Pulmonary artery endothelial cell (primary cell): ENCODE measurements at places on chromosomes 6 and 20.

DNA sequence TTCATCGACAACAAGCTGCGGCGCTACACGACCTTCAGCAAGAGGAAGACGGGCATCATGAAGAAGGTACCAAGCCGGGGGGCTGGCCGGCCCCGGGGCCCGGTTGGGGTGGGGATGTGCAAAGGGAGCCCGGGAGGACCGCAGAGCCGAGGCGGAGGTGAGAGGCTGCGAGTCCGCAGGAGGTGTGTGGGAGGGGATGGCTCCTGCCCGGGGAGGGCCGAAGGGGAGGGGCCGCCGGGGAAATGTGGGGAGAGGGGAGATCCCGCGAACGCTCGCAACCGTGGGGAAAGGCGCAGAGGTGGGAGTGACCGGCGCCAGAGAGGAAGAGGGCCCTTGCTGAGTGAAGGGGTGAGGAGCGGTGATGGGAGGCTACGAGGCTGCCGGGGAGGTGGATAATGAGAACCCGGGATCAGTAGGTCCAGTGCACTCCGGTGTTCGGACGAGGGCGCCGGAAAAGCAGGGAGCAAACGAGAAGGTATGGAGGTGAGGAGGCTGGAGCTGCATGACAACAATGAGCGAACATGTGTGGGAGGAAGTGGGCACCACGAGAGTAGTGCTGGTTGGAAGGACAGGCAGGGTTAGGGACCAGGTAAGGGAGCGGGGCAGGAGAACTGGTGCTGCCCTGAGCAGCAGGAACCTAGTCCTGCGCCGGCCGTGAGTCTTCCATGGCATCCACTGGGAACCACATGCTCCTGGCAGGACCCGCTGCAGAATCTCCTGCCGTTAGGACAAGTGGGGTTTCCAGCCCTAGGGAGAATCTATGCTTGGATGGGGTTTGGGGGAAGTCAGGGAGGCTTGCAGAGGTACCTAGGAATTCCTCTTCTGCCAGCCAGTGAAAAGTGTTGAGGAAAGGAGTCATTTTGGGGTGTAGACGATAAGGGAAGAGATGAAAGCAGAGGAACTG, 1.3 kb downstream of the SRF start:
- no peak for DNase-seq

GRCh38 chr6:162864911-162865310, 137.1 kb downstream of the PACRG start:
- DNase-seq = no peak

DNA sequence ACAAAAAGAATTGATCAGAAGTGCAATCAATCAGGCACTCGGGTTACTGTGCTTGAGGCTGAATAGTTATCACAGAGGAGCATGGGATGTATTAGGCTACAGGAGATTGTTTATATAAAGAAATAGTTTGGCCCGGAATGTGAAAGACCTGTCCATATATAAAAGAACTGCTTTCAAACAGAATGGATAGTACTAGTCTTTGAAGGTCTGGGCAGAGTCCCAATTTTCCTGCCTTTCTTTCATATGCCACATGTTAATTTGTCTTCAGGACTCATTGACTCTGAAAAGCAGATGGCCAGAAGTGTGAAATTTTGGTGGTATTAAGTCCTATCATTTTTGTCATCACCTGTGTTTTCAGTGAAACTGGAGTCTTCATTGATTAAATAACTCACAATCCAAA, 314.5 kb downstream of the EYA4 start:
- DNase-seq = no peak

GRCh38 chr6:46014511-46015118, 1.0 kb downstream of the CLIC5 start:
- DNase-seq = no peak

DNA sequence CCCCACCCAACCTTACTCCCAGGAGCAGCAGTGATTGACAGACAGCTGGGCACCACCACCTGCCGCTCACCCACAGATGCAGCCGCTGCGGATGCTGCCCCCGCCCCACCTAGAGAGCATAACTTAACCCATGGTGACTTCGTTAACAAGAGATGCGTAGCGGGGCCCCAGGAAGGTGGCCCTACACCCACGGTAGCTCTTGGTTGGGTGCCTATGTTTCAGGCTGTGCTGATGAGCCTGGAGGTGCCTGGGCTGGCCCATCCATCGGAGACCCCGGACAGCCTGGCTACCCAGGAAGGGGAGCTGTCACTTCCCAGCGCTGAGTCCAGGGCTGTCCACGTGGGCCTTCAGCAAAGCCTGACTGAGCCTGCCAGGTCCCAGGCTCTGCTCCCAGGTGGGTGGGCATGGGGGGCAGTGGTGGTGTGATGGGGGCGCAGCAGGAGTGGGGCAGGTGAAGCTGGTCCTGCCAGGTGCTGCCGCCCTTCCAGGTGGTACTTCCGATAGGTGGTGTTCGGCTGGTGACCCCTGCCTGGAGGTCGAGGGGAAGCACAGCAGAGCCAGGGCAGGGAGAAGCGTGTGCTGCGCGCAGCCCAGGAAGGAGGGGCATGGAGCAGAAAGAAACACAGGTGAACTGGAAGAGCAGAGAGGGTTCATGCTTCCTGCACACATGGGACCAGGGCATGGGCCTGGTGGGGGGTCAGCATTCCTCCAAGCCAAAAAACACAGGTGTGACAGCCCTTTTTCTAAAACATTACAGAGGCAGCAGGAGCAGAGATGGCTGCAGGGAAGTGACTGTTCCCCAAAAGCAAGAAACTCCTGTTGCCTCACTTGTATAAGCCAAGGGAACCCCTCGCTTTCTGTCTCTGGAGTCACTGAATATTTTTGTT, 56.9 kb downstream of the SYNJ2 start:
- no peak for DNase-seq
